ENCODE measurements at places on chromosomes 12 and 14.

GRCh38 chr14:100982353-100982752, 78.8 kb upstream of the RTL1 start:
- DNase-seq = no peak

- DNase-seq = no peak
These were observed 16.1 kb downstream of the EML1 start for GRCh38 chr14:99809360-99809759.

- no peak for DNase-seq
These were observed 16.8 kb upstream of the CHPT1 start for GRCh38 chr12:101680647-101681046.

- no peak for DNase-seq
These were observed 6.0 kb downstream of the DMAC2L start for GRCh38 chr14:50318031-50318626.

DNA sequence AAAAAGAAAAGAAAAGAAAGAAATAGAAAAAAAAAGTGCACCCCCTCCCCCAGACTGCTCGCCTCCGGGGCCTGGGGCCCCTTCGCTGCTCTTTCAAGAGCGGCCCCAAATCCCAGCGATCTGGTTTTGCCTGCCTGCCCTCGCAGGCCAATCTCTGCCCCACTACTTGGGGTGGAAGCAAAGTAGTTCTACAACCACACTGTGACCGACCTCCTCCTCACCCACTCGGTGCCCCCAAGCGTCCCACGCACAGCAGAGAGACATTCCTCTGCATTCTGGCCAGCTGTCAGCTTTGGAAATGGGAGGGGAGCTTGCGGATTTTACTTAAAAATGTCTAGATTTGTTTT, 2.4 kb upstream of the TBX3 start:
- no peak for DNase-seq

All from activated naive CD8-positive, alpha-beta T cell treated with anti-CD3 and anti-CD28 coated beads, Interleukin-2, amount 50 U/mL, for 16 hours (primary cell).